ENCODE measurements at places on chromosomes 12 and 14.

GRCh38 chr12:53060721-53061276, 10.9 kb downstream of the TNS2 start:
- DNase-seq: no peak

GRCh38 chr12:108196921-108197320, 67.8 kb downstream of the WSCD2 start:
- no peak for DNase-seq

GRCh38 chr14:37595809-37596621, 586 bp downstream of the TTC6 start:
- peak; percentile 96 for DNase-seq

DNA sequence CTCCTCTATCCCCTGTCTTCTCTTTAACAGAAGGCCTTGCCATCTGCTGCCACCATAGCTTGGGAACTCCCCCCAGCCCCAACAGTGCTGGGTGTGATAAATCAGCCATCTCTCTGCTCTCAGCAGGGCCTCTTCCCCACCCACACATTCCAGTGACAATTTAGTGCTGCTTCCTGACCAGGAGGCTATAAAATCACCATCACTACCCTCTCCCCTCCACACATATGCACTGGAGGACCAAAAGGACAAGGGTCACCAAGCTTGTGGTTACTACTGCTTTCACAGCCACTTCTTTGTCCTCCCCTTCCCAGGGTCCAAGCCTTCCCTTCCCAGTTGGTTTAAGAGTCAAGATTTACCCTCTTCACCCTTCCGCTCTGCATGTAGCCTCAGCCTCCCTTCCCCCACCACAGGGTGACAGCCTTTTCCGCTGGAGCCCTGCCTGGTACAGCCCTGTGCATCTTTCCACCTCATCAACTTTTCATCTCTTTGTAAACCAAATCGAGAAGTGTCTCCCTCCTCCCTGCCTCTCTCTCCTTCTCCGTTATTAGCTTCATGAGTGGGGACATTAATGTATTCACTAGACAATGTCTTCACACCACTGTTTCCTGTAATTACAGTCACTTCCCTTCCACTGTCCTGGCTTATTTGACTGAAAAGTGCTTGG, 9.4 kb downstream of the PSMB5 start:
- DNase-seq: no peak

DNA sequence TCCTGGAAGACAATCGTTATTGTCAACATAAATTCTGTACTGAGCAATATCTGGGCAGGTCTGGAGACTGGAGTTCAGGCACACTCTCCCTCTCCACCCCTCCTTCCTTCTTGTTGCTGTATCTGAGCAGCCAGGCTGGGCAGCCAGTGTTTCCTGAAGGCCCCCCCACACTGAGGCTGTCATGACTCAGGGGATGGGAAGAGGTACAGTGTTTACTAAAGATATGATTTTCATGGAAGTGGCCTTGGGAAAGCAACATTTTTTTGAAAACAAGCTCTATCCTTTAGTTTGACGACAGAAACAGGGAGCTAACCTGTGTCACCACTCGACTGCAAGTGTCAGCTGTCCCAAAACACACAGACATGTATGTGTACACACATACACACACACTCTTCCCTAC, 1485.4 kb upstream of the TMEM132C start:
- DNase-seq: no peak

GRCh38 chr14:30185832-30186231, 258.2 kb upstream of the PRKD1 start:
- DNase-seq: no peak

DNA sequence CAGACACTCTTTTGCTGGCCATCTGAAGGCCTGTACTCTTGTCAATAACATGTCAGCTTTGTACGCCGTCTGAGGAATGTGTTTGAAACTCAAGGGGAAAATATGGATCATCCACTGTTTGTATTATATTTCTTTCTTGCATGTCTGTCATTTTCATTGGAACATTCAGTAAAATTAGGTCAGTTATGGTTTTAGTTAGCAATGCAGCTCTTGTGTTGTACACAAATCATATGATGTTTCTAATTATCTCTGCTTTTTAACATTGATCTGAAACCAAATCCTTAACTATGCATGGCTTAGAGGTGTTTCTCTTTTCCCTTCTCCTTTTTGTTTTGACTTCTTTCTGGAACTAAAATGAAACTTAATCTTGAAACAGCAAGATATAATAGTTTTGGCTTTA, 333.6 kb upstream of the PRICKLE1 start:
- DNase-seq: no peak

DNA sequence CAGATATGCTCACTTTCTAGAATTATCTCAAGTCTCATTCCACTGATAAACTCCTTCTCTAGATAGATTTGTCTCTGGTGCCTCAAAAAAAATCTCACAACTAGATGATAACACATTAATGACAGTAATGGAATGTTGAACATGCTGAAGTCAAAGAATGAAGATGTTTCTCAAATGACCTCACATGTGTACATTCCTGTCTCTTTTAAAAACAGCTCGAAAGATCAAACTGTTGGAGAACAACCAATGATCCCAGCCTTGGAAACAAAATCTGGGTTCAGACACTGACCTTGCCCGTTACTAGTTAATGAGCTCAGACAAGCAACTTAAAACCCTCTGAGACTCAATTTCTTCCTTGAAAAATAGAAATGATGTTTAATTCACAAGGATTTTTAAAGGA, 44.7 kb upstream of the KCNJ8 start:
- DNase-seq: no peak

DNA sequence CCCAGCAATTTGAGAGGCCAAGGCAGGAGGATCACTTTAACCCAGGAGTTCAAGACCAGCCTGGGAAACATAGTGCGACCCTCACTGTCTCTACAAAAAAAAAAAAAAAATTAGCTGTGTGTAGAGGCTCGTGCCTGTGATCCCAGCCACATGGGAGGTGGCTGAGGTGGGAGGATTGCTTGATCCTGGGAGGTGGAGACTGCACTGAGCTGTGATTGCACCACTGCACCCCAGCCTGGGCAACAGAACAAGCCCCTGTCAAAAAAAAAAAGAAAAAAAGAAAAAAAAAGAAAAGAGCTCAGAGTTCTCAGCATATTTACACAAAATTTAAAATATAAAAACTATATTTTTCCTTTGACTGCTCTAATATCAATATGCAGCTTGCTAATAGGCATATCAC, 260.8 kb downstream of the SYT1 start:
- no peak for DNase-seq

GRCh38 chr12:57518920-57519795, 1.2 kb downstream of the DDIT3 start:
- DNase-seq: no peak

- no peak for DNase-seq
These were observed 93.9 kb downstream of the DACT1 start for GRCh38 chr14:58731465-58732293.

DNA sequence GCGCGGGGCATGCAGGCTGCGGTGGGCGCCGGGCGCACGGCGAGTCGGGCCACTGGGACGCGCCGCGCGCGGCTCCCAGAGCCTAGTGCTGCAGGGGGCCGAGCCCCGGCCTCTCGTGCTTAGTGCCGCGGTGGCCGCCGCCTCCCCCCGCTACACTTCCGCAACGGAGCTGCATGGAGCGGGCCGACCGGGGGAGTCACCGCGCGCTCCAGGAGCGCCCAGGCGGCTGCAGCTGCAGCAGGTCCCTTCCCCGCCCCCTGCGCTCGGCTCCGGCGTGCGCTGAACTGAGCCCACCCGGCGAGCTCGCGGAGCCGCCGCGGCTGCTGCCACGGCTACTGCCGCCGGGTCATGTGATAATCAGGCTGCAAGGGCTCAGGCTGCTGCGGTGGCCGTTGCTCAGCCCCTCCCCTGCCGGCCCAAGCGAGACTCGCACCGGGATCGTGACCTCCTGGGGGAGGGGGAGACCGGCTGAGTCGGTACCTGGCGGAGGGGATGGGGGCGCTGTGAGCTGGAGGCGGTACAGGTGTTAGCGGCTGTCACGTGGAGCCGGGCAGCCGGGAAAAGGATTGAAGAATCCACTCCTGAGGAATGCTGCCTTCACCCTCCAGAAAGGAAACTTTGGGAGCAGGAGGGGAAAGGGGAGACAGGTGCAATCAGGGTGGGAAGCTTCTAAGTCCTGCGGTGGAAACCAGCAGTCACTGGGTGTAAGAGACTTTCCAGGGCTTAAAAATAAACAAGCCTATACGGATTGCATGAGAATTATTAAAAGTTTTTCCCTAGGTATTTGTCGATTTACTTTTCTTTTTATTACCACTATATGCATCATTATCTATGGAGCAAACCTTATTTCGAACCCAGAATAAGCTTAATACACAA, at the start of gene PPM1H:
Gene PPM1H (minus strand): TSS at position 352 of the 876 bp plus-strand sequence. CDS start 414 bp downstream, outside the sequence.
- peak; percentile 94 for DNase-seq

Data from common myeloid progenitor, CD34-positive (primary cell).